ENCODE measurements at places on chromosomes 16 and 17. TPM values are rescaled to one million over a fixed set of nuclear protein-coding genes. Genes with fewer than 3 reads are reported as not detected.
A peak's percentile ranks its signal among the peaks of the same experiment; 100 is the strongest.

GRCh38 chr17:4220655-4221054 is 43.1 kb downstream of the ANKFY1 start:
- peaks cover 13% of the 10 kb centered on the region for H3K4me1 ChIP-seq
- peak overlapping the region; percentile 29 for H3K4me3 ChIP-seq
- peak overlapping the region; percentile 54 for H3K27ac ChIP-seq
- peak; percentile 97 for DNase-seq
- peaks cover 10% of the 10 kb centered on the region for H3K36me3 ChIP-seq

GRCh38 chr17:337453-337852 is 15.2 kb downstream of the RPH3AL start:
- peak; percentile 18 for DNase-seq
- peaks cover 3% of the 10 kb centered on the region for H3K27me3 ChIP-seq
- no peak overlapping the region for H3K4me3 ChIP-seq
- no peak overlapping the region for H3K27ac ChIP-seq
- no peaks in the 10 kb centered on the region for H3K4me1 ChIP-seq

DNA sequence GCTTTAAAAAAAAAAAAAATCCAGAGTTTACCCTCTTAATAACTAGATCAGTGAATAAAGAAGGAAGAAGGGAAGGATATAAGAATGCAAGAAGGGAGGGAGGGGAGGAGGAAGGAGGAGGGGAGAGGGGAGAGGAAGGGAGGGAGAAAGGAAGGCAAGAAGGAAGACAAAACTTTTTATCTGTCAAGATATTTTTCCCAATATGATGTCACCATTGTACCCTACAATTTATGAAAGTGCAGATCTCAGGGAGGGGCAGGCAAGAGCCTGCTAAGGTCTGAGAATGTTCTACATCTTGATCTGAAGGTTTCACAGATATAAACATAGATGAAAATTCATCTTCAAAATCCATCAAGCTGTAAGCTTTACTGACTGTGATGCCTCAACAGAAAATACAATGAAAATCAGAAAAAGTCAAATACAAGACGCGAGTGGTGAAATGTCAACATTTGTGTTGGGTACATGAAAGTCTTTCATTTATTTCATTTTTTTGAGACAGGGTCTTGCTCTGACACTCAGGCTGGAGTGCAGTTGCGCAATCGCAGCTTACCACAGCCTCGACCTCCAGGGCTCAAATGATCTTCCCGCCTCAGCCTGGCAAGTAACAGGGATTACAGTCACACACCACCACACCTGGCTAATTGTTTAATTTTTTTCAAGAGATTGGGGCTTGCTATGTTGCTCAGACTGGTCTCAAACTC is 57.1 kb upstream of the EMP2 start:
- H3K27me3 ChIP-seq = no peaks in the 10 kb centered on the region
- no peak overlapping the region for H3K27ac ChIP-seq
- H3K36me3 ChIP-seq = no peaks in the 10 kb centered on the region
- no peaks in the 10 kb centered on the region for H3K4me1 ChIP-seq
- H3K4me3 ChIP-seq = no peak overlapping the region

DNA sequence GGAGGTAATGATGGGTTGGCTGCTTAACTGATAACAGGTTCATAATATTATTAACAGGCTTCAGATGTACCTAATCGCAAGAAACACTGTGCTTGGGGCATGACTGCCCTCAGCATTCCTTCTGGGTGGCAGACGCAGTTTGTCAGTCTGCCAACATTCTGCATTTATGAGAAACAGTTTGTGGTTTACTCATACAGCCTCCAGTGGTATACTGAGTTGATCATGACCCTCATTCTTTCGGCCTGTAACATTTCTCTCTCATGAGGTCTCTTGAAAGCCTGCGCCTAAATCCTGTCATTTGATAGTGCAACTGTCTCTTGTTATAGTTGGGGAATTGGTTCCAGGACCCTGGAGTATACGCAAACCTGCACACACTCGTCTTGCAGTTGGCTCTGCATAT is 4.9 kb upstream of the RUSF1 start:
- no peak overlapping the region for H3K27ac ChIP-seq
- H3K27me3 ChIP-seq = no peaks in the 10 kb centered on the region
- no peak overlapping the region for H3K4me3 ChIP-seq
- H3K4me1 ChIP-seq = peaks cover 17% of the 10 kb centered on the region

- no peak overlapping the region for H3K4me3 ChIP-seq
- H3K27ac ChIP-seq = no peak overlapping the region
- peaks cover 3% of the 10 kb centered on the region for H3K4me1 ChIP-seq
- H3K27me3 ChIP-seq = no peaks in the 10 kb centered on the region
Observed at GRCh38 chr17:36085765-36086164, 4.2 kb downstream of the CCL3 start.

DNA sequence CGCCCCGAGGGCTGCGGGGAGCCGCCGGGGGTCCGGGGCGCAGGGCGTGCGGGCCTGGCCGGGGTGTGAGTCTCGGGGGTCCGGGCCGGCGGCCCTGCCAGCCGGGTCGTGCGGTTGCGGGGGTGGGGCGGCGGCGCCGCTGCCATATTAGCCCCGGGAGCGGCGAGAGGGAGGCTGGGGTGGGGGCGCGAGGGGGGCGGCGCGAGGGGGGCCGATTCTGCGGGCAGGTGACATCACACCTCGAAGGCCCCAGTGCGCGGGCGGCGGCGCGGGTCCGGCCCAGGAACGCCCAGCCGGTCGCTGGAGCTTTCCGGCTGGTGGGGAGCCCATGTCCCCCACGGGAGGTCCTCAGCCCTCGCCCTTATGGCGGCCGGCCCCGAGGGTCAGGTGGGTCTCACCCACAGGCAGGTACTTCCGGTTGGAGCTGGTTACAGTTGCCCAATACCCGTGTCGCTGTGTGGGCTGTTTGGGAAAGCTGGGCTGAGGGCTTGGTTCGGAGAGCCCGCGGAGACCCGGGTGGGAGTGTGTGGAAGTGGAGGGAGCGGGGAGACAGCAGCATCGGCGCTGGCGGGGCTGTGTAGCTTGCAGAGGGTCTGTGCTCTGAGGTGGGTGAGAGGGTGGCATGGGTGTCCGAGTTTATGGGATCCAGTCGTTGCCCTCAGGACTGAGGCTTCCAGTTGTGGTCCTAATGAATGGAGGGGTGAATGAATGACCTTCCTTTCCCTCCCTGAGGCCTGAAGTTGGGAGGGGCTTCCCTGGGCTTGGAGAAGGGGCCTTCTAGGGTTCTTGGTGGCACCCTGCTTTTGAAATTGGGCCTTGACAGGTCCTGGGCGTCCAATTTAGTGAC is 804 bp downstream of the ATP6V0C start:
- peaks cover 43% of the 10 kb centered on the region for H3K4me1 ChIP-seq
- no peaks in the 10 kb centered on the region for H3K27me3 ChIP-seq
- H3K27ac ChIP-seq = peak overlapping the region; percentile 93
- peak overlapping the region; percentile 98 for H3K4me3 ChIP-seq
- peaks cover 9% of the 10 kb centered on the region for H3K36me3 ChIP-seq
- peak; percentile 92 for DNase-seq

GRCh38 chr16:87423429-87423828 is 31.3 kb downstream of the MAP1LC3B start:
- H3K4me1 ChIP-seq = no peaks in the 10 kb centered on the region
- H3K36me3 ChIP-seq = peaks cover 19% of the 10 kb centered on the region
- peak; percentile 76 for DNase-seq
- H3K27ac ChIP-seq = no peak overlapping the region
- no peak overlapping the region for H3K4me3 ChIP-seq

DNA sequence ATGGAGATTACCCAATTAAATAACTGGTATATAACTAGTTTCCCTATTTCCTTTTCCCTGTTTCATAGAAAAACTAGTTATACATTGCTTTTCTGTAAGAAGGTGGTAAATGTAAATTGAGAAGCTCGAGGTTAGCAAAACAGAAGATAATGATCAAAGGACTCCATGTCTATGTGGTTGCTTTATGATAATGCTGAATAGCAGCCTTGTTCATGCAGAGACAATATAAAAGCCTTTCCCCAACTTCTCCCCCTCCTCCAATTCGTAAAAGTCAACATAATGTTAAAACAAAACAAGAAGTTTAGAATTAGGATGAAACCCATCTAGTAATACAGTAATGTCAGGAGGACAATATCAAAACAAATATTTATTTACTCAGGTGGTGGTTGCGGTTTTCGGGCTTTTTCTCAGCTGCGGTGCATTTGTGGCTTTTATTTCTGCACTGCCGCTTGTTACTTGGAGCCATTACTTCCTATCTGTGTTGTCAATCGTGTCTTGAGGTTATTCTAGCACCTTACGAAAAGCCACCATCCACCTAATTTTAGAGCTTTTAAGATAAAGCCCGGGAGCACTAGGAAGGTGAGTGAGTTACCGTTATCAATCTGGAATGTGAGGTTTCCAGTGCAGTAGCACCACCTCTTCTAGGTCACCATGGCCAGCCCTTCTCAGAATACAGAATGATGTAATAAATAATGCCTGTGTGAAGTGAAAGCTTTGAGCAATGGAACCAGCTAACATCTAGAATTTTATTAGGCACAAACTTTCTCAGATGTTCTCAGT is 297.5 kb downstream of the CDH13 start:
- DNase-seq = no peak
- H3K4me1 ChIP-seq = no peaks in the 10 kb centered on the region
- H3K27ac ChIP-seq = no peak overlapping the region
- H3K27me3 ChIP-seq = no peaks in the 10 kb centered on the region
- H3K4me3 ChIP-seq = no peak overlapping the region

- no peak overlapping the region for H3K27ac ChIP-seq
- H3K36me3 ChIP-seq = peaks cover 29% of the 10 kb centered on the region
- H3K4me3 ChIP-seq = no peak overlapping the region
- H3K27me3 ChIP-seq = no peaks in the 10 kb centered on the region
Observed at GRCh38 chr17:2433696-2434095, 32.8 kb upstream of the MNT start.

DNA sequence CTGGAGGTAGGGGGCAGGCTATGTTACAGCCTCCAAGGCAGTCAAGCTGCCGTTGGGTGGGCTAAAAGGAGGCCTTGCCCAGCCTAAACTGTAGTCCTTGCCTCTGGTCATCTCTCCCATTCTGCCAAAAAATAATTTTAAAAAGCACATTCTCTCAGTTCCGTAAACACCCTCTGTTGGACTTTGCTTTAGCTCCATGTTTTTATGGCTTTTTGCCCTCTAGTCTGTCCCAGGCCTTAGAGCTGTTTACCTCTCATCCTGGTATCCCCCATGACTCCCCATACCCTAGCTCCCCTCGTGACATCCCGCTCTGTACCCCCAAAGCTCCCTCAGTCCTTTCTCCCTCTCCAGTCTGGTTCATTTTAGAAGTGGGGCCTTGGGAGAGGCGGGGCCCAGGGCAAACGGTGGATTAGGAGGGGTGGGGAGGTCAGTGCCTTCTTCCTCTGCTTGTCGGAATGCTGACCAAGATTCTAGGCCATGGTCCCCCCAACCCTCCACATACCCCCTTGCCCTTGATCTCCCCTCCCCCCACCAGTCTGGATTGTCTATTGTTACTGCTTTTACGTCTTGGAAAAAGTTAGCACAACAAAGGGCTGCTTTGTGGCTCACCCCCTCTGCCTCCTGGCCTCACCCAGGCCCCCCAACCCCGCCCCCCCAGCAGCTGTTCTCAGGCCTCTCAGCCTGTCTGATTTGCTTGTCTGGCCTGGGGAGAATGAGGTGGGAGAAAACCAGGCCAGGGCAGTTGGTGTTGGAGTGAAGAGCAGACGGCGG is 18.4 kb downstream of the GJD3 start:
- peaks cover 67% of the 10 kb centered on the region for H3K4me1 ChIP-seq
- H3K4me3 ChIP-seq = peak overlapping the region; percentile 81
- DNase-seq = peak; percentile 77
- no peaks in the 10 kb centered on the region for H3K27me3 ChIP-seq
- peak overlapping the region; percentile 58 for H3K27ac ChIP-seq

DNA sequence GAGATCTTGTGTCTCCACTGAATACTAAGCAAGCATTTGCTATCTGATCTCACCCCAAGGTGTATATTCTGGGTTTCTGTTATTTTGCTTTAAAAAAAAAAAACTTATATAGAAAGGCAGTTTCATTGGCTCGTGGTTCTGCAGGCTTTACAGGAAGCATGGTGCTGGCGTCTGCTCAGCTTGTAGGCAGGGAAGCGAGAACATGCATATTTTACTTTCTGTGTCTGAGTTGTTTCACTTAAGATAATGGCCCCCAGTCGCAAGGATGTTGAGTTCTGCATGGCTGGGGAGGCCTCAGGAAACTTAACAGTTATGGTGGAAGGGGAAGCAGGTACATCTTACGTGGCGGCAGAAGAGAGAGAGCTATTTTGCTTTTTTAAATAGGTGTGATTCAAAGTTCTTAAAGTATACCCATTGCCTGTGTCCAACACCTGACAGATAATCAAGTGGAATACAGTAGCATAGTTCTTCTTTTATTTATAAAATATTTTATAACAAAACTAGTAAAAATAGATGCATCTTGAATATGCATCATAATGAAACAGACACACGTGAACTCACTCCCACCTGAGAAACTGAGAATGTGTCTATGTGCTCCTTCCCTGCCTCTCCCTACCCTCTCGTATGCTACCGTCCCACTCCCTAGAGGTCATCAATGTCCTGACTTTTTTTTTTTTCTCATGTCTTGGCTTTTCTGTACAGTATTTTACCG is 15.4 kb upstream of the ARHGAP17 start:
- H3K36me3 ChIP-seq = no peaks in the 10 kb centered on the region
- peaks cover 31% of the 10 kb centered on the region for H3K4me1 ChIP-seq
- DNase-seq = no peak
- no peaks in the 10 kb centered on the region for H3K27me3 ChIP-seq

DNA sequence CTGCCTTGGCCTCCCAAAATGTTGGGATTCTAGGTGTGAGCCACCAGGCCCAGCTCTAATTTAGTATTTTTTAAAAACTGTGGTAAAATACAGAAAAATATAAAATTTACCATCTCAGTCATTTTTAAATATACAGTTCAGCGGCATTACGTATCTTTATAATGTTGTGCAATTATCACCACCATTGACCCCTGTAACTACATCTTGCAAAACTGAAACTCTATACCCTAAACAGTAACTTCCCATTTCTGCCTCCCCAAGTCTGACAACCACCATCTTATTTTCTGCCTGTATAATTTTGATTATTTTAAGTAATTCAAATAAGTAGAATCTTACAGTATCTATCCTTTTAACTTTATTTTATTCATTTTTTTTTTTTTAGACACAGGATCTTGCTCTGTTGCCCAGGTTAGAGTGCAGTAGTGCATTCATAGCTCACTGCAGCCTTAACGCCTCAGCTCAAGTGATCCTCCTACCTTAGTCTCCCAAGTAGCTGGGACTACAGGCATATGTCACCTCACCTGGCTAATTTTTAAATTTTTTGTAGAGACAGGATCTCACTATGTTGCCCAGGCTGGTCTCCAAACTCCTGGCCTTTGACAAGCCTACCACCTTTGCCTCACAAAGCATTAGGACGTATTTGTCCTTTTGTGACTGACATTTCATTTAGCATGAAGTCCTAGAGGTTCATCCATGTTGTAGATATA is 10.9 kb upstream of the GGA2 start:
- DNase-seq = no peak
- no peak overlapping the region for H3K27ac ChIP-seq
- H3K4me1 ChIP-seq = no peaks in the 10 kb centered on the region
- H3K36me3 ChIP-seq = peaks cover 38% of the 10 kb centered on the region
- no peaks in the 10 kb centered on the region for H3K27me3 ChIP-seq
- H3K4me3 ChIP-seq = no peak overlapping the region

- no peaks in the 10 kb centered on the region for H3K27me3 ChIP-seq
- no peak overlapping the region for H3K27ac ChIP-seq
- no peak overlapping the region for H3K4me3 ChIP-seq
- no peaks in the 10 kb centered on the region for H3K36me3 ChIP-seq
Observed at GRCh38 chr17:39235555-39236449, 10.1 kb upstream of the STAC2 start.

The KCTD19 gene
- total RNA-seq = not detected

The NRN1L gene
- total RNA-seq = not detected

The ALOXE3 gene
- total RNA-seq = not detected

The SMIM36 gene
- not detected for total RNA-seq

The SPN gene
- not detected for total RNA-seq

The RSL1D1 gene
- 126 TPM for total RNA-seq

The TBC1D3H gene
- total RNA-seq = not detected

The HBA1 gene
- total RNA-seq = not detected

Measured in osteoblast (primary cell).